Left ventricle myocardium superior (tissue), 1 donor: ENCODE measurements at places on chromosomes 7 and 10. TPM values are rescaled to one million over a fixed set of nuclear protein-coding genes. Genes with fewer than 3 reads are reported as not detected.

Gene EBF3
- 7.1 TPM for total RNA-seq

Gene POLR2J
- total RNA-seq: 49.6 TPM

Gene CLEC2L
- total RNA-seq: not detected

Gene ASZ1
- total RNA-seq: not detected

Gene MRPS17
- 23.2 TPM for total RNA-seq
